ENCODE measurements at places on chromosomes 3 and 15.

DNA sequence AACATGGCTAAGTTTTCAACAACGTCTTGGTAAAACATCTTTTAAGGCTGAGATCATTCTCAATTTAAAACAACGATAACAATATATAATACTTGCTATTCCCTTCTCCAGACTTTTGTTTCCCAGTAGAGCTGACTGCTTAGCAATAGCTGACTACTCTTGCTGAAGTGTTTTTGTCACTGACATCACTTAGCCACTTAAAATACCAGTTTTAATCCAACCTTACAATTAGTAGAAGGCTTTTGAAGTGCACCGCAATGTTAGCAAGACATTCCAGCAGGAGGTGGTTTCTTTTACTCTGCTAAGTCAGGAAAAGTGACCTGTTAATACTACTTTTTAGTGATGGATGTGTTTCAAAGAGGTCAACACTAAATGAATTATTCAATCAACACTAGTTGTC, 28.7 kb upstream of the GBE1 start:
- DNase-seq, result no peak

- DNase-seq, result no peak
Measured at GRCh38 chr3:20375302-20375701, 189.3 kb upstream of the SGO1 start.

- no peak for DNase-seq
Measured at GRCh38 chr3:106826791-106827311, 550.4 kb upstream of the CCDC54 start.

DNA sequence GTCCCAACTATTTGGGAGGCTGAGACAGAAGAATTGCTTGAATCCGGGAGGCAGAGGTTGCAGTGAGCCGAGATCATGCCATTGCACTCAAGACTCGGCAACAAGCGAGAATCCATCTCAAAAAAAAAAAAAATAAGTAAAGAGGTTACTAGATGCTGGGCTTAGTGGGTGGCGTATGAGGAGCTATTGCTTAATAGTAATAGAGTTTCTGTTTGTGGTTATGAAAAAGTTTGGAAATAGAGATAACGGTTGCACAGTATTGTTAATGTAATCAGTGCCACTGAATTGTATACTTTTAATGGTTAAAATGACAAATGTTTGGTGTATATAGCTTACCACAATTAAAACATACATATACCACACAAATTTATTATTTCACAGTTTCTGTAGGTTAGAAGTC, 14.7 kb upstream of the HHATL start:
- no peak for DNase-seq

- no peak for DNase-seq
Measured at GRCh38 chr3:187430576-187430975, 62.4 kb downstream of the RTP4 start.

DNA sequence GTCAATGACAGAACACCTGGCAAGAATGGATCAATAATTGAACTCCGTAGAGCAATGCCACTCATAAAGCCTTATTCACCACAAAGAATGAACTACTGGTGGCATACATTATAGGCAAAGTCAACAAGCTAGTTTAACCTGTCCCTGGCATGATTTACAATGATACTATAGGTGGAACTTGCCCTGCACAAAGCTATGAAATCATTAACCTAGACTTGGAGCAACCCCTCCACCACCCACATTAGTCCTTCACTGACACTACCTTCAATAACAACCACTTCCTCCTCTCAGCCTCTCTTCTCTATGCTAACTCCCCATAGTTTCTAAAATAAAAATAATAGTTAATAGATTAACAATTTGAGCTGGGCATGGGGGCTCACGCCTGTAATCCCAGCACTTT, 54.4 kb downstream of the ACAP2 start:
- DNase-seq, result no peak

GRCh38 chr3:111595232-111595631, at the start of gene ZBED2:
TSS of gene ZBED2 (minus strand) at chr3:111595346. CDS start at chr3:111594201, 1,145 bp downstream.
- no peak for DNase-seq

- no peak for DNase-seq
Measured at GRCh38 chr3:138205527-138205926, 18.4 kb downstream of the ARMC8 start.

GRCh38 chr3:101310978-101311375, 9.4 kb downstream of the IMPG2 start:
- no peak for DNase-seq

DNA sequence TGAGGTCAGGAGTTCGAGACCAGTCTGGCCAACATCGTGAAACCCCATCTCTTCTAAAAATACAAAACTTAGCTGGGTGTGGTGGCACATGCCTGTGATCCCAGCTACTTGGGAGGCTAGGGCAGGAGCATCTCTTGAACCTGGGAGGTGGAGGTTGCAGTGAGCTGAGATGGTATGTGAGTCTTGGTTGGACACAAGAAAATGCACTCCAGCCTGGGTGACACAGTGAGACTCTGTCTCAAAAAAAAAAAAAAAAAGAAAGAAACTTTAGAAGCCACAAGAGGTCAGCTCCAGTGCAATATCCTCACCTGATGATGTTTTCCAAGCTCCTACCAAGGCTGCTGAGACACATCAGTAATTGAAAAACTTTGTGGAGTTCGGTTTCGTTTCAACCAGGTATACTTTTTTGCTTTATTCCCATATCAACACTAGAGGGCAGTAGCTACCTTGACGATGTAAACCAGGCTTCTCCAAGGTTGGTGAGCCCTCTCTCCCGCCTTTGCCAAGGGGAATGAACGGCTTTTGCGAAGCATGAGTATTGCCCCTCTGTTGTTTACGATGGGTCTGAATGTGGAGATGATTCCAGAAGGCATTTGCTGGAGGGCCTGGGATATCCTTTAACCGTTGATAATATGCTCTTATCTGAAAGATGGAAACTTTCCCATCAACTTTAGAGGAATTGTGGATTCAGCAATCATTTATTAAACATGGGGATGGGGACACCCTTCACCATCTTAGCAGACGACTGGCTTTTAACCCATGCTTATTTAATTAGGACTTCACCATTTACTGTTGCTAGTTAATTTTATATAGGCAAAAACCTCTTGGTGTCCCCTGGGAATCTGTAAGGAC, 202.8 kb downstream of the SV2B start:
- no peak for DNase-seq

GRCh38 chr3:104561324-104561723, 805.4 kb upstream of the ALCAM start:
- no peak for DNase-seq

Measured in NK-92 treated with Interleukin-12 subunit alpha and Interleukin-12 subunit beta, amount 100 ng/mL, for 24 hours (cell line).